ENCODE measurements at places on chromosomes 2 and 18. TPM values are rescaled to one million over a fixed set of nuclear protein-coding genes. Genes with fewer than 3 reads are reported as not detected.

The SH2D6 gene
- total RNA-seq, result not detected

The SLC11A1 gene
- 0.30 TPM for total RNA-seq

The ST6GAL2 gene
- 12.9 TPM for total RNA-seq

The GREB1L gene
- total RNA-seq, result 0.30 TPM

The ZNF892 gene
- total RNA-seq, result 10.4 TPM

The RFTN2 gene
- 5.9 TPM for total RNA-seq

The CCDC141 gene
- total RNA-seq, result not detected

The SRD5A2 gene
- not detected for total RNA-seq

The PTPRN gene
- total RNA-seq, result 67.6 TPM

Measured in smooth muscle cell of the umbilical artery (primary cell).